ENCODE measurements at places on chromosomes 5 and 9. TPM values are rescaled to one million over a fixed set of nuclear protein-coding genes. Genes with fewer than 3 reads are reported as not detected.

DNA sequence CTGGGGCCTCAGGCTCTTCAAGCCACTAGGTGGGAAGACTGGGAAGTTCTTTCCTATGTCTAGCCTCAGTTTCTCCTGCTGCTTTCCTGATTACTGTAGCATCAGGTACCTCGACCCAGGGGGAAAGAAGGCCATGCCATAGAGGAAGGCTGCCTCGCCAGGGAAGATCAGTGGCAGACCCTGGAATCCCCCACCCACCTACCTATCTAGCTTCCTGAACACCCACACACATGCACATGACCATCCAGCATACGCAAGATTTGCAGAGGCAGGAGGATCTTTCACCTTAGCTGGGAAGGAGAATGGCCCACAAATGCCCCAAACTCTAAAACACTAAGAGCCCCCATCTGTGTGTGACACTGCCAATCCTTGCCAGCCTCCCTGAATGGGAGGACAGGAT lies 8.0 kb downstream of the NR5A1 start:
- no peak for DNase-seq

- H3K36me3 ChIP-seq = no peaks in the 10 kb centered on the region
- H3K4me1 ChIP-seq = peaks cover 2% of the 10 kb centered on the region
- no peak overlapping the region for H3K4me3 ChIP-seq
These were observed 4.9 kb downstream of the OTULIN start for GRCh38 chr5:14669415-14669814.

DNA sequence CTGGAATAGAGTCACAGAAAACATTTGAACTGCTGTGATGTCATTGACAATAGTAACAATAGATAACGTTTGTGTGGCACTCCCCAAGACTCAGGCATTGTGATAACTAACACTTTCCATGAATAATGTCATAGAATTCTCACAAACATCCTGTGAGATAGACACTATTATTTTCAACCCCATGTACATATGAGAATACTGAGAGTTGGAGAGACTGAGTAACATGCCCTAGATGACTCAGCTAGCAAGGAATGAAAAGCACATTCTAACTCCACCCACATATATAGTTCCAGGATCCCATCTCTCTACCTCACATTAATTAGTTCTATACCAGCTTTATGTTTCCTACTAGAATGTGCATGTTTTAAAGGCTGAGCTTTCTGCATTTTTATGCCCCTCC lies 71.4 kb downstream of the ASTN2 start:
- no peak overlapping the region for H3K4me3 ChIP-seq
- no peak for DNase-seq
- H3K27ac ChIP-seq = no peak overlapping the region
- H3K36me3 ChIP-seq = no peaks in the 10 kb centered on the region
- no peaks in the 10 kb centered on the region for H3K27me3 ChIP-seq

DNA sequence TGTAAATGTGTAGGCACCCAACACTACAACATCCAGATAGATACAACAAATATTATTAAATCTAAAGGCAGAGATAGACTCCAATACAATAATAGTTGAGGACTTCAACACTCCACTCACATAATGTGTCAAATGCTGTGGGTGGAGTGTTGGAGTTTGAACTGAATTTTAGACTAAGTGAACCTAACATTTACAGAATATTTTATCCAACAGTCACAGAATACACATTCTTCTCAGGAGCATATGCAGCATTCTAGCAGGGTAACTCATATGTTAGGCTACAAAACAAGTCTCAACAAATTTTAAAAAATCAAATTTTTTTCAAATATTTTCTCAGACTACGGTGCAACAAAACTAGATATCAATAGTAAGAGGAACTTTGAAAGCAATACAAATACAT lies 648.7 kb upstream of the CDH18 start:
- H3K36me3 ChIP-seq = no peaks in the 10 kb centered on the region
- H3K4me3 ChIP-seq = no peak overlapping the region
- no peak overlapping the region for H3K27ac ChIP-seq
- DNase-seq = no peak
- no peaks in the 10 kb centered on the region for H3K4me1 ChIP-seq
- no peaks in the 10 kb centered on the region for H3K27me3 ChIP-seq

DNA sequence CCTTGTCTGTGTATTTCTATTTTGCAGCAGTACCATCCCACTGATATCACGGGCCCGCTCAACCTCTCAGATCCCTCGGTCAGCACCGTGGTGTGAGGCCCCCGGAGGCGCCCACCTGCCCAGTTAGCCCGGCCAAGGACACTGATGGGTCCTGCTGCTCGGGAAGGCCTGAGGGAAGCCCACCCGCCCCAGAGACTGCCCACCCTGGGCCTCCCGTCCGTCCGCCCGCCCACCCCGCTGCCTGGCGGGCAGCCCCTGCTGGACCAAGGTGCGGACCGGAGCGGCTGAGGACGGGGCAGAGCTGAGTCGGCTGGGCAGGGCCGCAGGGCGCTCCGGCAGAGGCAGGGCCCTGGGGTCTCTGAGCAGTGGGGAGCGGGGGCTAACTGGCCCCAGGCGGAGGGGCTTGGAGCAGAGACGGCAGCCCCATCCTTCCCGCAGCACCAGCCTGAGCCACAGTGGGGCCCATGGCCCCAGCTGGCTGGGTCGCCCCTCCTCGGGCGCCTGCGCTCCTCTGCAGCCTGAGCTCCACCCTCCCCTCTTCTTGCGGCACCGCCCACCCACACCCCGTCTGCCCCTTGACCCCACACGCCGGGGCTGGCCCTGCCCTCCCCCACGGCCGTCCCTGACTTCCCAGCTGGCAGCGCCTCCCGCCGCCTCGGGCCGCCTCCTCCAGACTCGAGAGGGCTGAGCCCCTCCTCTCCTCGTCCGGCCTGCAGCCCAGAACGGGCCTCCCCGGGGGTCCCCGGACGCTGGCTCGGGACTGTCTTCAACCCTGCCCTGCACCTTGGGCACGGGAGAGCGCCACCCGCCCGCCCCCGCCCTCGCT lies 1.9 kb downstream of the LRRC26 start:
- no peaks in the 10 kb centered on the region for H3K36me3 ChIP-seq
- H3K27ac ChIP-seq = no peak overlapping the region
- DNase-seq = peak; percentile 39
- peak overlapping the region; percentile 18 for H3K4me3 ChIP-seq
- H3K27me3 ChIP-seq = peaks cover 28% of the 10 kb centered on the region
- peaks cover 14% of the 10 kb centered on the region for H3K4me1 ChIP-seq

GRCh38 chr9:26261503-26262330 lies 583.5 kb upstream of the TUSC1 start:
- no peak overlapping the region for H3K27ac ChIP-seq
- H3K4me3 ChIP-seq = no peak overlapping the region
- H3K27me3 ChIP-seq = no peaks in the 10 kb centered on the region
- no peak for DNase-seq
- H3K36me3 ChIP-seq = no peaks in the 10 kb centered on the region

DNA sequence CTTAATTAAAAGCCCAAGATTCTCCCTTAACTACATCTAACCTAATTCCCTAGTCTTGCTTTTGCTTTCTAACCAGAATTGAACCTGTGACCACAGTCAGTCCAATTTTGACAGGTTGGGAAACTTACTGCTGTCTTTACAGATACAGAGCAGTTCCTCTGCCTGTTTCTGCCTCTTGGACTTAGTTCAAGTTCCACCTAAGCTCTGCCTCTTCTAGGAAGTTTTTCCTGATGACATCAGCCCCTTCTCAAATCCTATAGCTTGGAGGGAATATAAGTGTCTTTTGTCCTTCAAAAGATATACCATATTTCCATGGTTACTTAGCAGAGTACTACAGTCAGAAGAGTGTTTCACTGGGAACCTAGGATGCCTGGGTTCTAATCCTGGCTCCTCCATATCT lies 31.7 kb downstream of the BRINP1 start:
- no peak overlapping the region for H3K27ac ChIP-seq
- H3K36me3 ChIP-seq = no peaks in the 10 kb centered on the region
- H3K4me3 ChIP-seq = no peak overlapping the region
- no peak for DNase-seq
- no peaks in the 10 kb centered on the region for H3K4me1 ChIP-seq
- H3K27me3 ChIP-seq = no peaks in the 10 kb centered on the region

GRCh38 chr5:74631081-74631953 lies 9.2 kb downstream of the ENC1 start:
- H3K4me1 ChIP-seq = peaks cover 23% of the 10 kb centered on the region
- DNase-seq = no peak
- H3K27me3 ChIP-seq = no peaks in the 10 kb centered on the region
- H3K27ac ChIP-seq = peak overlapping the region; percentile 32
- no peaks in the 10 kb centered on the region for H3K36me3 ChIP-seq

- DNase-seq = no peak
- H3K27me3 ChIP-seq = no peaks in the 10 kb centered on the region
- H3K4me3 ChIP-seq = no peak overlapping the region
- peaks cover 1% of the 10 kb centered on the region for H3K4me1 ChIP-seq
- H3K27ac ChIP-seq = no peak overlapping the region
These were observed 64.7 kb upstream of the GRAMD2B start for GRCh38 chr5:126358525-126358924.

DNA sequence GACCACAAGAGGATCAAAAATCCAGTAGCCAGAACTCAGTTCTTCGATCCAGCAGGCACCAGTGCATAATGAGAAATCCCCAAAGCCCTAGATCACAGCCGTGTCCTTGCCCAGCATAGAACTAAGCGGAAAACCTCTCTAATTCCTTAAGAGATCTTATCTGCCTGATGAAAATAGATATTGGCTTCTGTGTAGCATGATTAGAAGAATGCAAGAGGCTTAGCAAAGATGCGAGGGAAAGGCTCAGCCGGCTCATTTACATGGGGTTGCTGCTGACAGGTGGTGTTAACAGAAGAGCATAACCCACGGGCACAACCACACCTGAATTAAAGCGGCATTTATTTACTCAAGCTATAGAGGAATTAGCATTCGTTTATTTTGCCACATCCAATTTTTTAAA lies 400.0 kb upstream of the ADAMTS16 start:
- no peak overlapping the region for H3K4me3 ChIP-seq
- H3K4me1 ChIP-seq = no peaks in the 10 kb centered on the region
- no peaks in the 10 kb centered on the region for H3K36me3 ChIP-seq
- H3K27me3 ChIP-seq = no peaks in the 10 kb centered on the region
- DNase-seq = no peak
- H3K27ac ChIP-seq = no peak overlapping the region

- no peaks in the 10 kb centered on the region for H3K36me3 ChIP-seq
- H3K27ac ChIP-seq = peak overlapping the region; percentile 68
- no peak for DNase-seq
- no peaks in the 10 kb centered on the region for H3K4me1 ChIP-seq
- H3K27me3 ChIP-seq = no peaks in the 10 kb centered on the region
- H3K4me3 ChIP-seq = no peak overlapping the region
These were observed 893 bp upstream of the SH2D3C start for GRCh38 chr9:127779136-127779981.

DNA sequence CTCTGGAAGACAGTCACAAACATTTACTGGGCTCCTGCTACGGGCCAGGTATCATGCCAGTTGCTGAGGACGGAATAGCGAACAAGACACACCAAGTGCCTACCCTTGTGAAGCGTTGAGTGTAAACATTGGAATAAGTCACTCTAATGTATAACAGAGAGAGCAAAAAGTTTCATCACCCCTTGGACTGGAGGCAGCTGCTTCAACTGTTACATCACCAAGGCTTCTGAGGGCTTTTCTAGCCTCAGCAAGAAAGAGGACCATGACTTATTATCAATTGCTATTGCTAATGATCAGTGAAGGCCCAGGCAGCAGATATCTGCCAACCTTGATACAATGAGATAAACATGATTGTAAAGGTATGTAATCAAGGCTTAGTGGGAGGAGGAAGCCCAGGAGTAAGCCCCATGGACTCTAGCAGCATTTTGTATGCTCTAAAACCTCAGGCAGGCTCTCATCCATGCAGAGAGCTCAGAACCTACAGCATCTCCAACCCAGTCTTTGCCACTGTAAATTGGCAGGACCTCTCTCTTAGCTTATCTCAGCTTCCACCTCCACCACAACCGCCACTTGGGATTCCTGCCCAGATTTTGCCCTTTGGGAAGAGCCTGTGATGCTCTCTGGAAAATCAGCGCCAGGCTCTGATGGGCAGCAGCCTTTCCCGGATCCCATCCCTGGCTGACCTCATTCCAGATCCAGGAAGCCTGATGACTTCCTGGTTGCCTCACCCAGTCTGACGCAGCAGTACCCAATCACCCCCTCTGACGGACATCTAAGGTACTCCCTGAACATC lies 54.5 kb downstream of the ADAM19 start:
- no peak overlapping the region for H3K27ac ChIP-seq
- no peaks in the 10 kb centered on the region for H3K36me3 ChIP-seq
- no peak overlapping the region for H3K4me3 ChIP-seq
- DNase-seq = no peak

- H3K36me3 ChIP-seq = no peaks in the 10 kb centered on the region
- H3K4me3 ChIP-seq = no peak overlapping the region
- no peak overlapping the region for H3K27ac ChIP-seq
- H3K27me3 ChIP-seq = no peaks in the 10 kb centered on the region
- DNase-seq = no peak
- no peaks in the 10 kb centered on the region for H3K4me1 ChIP-seq
These were observed 209.6 kb upstream of the SLC30A5 start for GRCh38 chr5:68884144-68884754.

DNA sequence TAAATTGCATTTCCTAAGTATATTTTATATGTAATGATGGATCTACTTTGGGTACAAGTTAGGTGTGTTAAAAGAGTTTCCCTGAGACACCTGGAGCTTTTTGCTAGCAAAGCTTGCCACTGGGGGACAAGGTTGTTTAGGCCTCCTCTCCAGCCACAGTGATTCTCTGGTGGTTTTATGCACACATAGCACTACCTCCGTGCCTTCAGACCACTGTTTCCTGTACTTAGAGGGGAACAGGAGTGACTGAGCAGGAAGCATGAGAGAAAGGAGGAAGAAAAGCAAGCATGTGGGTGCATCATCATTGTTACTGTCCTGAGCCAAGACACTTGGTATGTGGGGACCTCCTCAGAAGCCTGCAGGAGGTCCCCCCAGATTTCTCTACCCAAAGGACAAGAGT lies 272.1 kb downstream of the RASEF start:
- H3K36me3 ChIP-seq = no peaks in the 10 kb centered on the region
- no peaks in the 10 kb centered on the region for H3K27me3 ChIP-seq
- DNase-seq = no peak

DNA sequence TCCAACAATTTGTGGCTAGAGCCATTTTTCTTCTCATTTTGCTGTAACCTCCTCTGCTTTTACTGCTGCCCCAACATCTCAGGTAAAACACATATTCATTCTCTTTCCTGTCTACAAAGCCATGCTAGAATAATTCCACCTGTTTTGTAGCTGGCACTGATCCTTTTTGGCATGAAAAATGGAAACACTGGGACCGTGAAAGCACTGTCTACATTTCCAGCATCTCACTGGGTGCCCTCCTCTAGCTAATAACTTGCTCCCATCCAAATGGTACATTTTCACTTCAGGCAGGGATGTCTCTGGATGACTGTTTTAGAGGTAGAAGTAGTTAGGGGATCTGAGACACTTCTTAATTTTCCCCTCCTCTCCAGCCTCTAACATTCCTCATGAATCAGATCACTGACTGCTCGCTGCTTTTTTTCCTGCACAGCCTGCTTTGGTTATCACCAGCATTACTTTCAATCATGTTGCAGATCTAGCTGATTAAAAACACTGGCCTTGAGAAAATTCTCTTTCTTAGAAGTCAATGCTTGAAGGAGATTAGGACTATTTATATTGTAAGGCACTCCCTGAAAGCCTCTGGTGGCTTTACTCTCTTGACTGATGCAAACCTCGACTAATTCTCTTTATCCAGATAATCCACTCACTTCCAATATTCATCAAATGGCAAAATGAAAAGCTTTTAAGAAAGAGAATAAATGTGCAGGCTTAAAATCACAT lies 1312.6 kb upstream of the DMAC1 start:
- H3K36me3 ChIP-seq = no peaks in the 10 kb centered on the region
- DNase-seq = no peak
- H3K27me3 ChIP-seq = no peaks in the 10 kb centered on the region
- no peak overlapping the region for H3K27ac ChIP-seq

SLC25A51 gene
- 24.1 TPM for total RNA-seq

PITX1 gene
- total RNA-seq = 1.0 TPM

PLAC8L1 gene
- not detected for total RNA-seq

SPINK5 gene
- total RNA-seq = 4.5 TPM

SV2C gene
- 0.51 TPM for total RNA-seq

NAIF1 gene
- total RNA-seq = 5.9 TPM

Data from ovary (tissue), 10 donors.